Posterior vena cava (tissue), 2 donors: ENCODE measurements at places on chromosomes 12 and 14. TPM values are rescaled to one million over a fixed set of nuclear protein-coding genes. Genes with fewer than 3 reads are reported as not detected.

TMPRSS12 gene
- total RNA-seq, result not detected

GRCh38 chr14:22554498-22555383 lies 34.3 kb downstream of the DAD1 start:
- DNase-seq, result peak; percentile 76

GRCh38 chr14:53398616-53399015 lies 245.5 kb upstream of the DDHD1 start:
- no peak for DNase-seq

DNA sequence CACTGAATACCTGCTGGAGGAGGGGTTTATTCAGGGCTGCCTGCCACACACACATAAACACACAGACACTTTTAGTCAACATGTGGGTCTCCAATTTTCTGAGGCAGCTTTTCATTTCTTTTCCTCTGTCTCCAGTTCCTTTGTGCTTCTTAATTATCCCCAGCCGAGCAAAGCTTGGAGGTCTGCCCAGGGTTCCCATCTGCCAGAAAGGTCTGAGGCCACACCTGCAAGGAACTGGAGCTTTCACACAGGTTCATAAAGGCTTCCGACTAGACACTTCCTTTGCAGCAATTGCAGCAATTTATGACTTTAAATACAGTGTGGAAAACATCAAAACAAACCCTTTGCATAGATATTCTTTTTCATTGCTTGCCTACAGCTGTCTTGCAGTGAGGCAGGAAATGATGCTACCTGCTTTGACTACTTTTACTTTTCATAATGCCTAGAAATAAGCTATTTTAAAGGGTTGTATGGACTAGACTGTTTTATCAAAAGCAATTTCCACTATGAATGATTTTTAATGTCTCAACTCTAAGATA lies 1318.9 kb downstream of the AACS start:
- no peak for DNase-seq

PZP gene
- total RNA-seq, result 0.57 TPM

APAF1 gene
- 13.0 TPM for total RNA-seq

DNA sequence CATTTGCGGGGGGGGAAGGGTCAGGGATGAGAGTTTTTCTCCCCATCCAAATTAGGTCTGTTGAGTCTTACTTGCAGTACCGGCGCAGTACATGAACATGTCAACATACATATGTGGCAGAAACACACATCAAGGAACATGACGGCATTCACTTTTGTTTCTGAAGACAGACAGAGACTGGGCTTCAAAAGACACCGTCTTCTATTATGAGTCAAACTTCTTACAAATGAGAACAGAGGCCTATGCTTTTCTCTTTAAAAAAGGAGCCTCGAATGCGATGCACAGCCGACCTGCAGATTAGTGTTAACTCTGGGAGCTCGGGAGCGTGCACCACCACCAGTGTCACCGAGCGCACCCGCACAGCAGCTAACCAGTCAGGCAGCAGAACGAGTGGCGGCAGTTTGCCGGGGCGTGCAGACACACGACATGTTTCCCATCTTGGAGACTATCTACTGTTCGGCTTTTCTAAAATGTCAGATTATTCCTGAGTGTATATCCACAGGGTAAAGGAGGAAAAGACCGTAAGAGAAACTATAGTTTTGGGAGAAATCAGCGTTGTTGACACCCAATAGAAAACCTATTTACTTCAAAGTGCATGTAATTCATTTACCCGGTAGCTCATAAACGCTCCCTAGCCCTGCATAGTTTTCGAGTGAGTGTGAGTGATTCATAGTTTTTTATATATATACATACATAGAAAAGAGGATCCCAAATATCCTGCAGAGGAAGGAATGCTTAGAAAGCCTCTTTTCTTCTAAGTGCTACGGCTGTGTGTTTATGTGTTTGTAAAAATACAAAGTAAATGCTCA lies 33.0 kb downstream of the UBR7 start:
- no peak for DNase-seq

DNA sequence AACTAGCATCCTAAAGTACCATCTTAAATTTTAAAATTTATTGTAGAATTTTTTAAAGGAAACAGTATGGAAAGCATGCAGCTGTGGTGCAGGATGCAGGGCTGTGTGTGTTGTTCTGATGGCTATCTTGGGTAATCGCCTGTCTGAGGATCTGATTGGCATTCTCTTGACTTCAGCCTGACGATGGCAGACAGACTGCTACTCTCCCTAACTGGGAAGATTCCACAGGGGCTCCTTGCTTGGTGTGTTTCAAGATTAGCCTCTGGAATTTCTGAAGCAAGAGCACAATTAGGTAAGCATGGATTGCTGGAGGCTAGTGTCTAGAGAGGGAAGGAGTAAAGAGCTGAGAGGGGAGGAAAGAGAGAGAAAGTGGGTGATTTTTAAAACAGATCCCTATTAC lies 696.8 kb upstream of the LRFN5 start:
- no peak for DNase-seq
